ENCODE measurements at places on chromosomes 16 and 17. TPM values are rescaled to one million over a fixed set of nuclear protein-coding genes. Genes with fewer than 3 reads are reported as not detected.

- DNase-seq = no peak
Measured at GRCh38 chr17:42975265-42975664, 4.6 kb downstream of the PTGES3L start.

GRCh38 chr17:1313270-1314005, 34.0 kb downstream of the TRARG1 start:
- DNase-seq = no peak

- no peak for DNase-seq
Measured at GRCh38 chr16:27323781-27324561, 10.2 kb downstream of the IL4R start.

DNA sequence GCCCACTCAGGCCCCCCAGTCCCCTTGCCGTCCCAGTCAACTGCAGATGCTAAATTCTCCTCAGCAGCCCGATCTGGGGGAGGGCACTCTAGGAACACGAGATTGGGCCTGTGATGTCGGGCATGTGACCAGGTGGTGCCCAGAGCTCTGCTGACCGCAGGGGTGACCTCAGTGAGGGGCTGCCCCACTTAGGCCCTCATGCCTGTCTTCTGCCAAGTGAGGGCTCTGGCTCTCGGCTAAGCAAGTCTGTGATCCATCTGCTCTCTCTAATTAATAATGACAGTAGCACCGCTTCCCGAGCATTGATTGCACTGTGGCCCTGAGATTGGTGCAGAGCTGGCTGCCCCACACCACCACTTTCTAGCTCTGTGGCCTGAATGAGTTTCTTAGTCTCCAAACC, 138.8 kb downstream of the MRM1 start:
- DNase-seq = no peak

DNA sequence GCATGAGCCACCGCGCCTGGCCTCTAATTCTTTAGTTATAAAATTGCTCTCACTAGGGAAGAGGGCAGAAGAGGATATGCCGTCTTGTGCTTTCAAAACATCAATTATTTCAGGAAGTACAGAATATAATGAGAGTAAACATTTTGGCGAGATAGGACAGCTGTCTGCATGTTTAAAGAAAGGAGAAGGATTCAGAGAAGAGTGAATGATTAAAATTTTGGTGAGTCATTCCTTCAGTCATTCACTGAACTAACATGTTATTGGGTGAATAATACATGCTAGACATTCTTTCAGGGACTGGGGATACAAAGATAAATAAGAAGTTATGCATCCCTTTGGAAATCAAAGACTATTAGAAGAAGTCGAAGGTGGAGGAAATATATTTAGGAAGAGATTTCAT, 590.3 kb upstream of the GOT2 start:
- DNase-seq = no peak

- no peak for DNase-seq
Measured at GRCh38 chr17:12078791-12079190, 58.1 kb downstream of the MAP2K4 start.

DNA sequence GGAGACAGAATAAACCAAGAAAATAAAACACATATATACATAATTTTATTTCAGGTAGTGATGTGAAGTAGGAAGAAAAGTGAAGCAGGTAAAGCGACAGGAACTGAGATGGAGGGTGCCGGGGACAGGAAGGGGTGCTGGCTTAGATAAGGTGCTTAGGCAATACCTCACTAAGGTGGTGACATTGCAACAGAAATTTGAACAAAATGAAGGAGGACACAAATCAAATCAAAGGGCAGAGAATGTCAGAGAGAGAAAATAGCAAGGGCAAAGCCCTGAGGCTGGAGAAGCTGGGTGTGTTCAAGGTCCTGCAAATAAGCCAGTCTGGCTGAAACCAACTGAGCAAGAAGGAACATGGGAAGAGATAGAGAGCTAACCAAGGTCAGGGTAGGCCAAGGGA, 5.0 kb upstream of the CDYL2 start:
- no peak for DNase-seq

DNA sequence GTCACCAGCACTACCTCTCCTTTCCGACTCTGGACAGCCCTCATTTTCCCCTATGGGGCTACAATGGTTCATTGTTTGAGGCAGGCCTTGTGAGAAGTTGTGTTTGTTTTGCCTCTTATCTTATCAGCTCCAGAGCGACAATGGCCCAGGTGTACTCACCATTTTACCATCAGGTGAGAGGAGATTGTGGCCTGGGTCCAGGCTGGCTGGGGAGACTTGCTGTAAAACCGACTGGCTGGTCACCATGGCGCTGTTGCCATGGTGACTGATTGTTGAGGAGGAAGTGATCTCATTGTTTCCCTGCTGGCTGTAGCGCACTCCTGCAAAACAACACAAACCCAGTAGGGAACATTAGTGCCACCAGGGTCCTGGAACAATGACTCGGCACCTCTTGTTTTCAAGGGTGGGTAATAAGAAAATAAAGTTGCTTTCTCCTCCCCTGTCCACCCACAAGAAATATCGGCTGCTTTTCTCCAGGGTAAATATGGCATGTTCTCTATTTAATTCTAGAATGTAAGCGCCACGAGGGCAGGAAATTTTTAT, 34.4 kb downstream of the HNF1B start:
- peak; percentile 66 for DNase-seq

DNA sequence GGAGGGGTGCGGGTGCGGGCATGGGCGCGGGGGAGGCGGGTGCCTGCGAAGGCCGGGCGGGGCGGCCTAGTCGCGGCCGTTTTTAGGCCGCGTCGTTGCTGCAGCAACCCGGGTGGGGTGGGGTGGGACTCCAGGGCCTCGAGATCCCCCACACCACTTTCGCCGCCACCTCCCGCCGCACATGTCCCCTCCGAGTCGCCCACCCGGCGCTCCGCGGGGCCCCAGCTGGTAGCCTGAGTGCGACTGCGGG, 11.3 kb downstream of the TBX2 start:
- DNase-seq = no peak

- DNase-seq = no peak
Measured at GRCh38 chr17:71127416-71127815, 958.1 kb downstream of the KCNJ2 start.

DNA sequence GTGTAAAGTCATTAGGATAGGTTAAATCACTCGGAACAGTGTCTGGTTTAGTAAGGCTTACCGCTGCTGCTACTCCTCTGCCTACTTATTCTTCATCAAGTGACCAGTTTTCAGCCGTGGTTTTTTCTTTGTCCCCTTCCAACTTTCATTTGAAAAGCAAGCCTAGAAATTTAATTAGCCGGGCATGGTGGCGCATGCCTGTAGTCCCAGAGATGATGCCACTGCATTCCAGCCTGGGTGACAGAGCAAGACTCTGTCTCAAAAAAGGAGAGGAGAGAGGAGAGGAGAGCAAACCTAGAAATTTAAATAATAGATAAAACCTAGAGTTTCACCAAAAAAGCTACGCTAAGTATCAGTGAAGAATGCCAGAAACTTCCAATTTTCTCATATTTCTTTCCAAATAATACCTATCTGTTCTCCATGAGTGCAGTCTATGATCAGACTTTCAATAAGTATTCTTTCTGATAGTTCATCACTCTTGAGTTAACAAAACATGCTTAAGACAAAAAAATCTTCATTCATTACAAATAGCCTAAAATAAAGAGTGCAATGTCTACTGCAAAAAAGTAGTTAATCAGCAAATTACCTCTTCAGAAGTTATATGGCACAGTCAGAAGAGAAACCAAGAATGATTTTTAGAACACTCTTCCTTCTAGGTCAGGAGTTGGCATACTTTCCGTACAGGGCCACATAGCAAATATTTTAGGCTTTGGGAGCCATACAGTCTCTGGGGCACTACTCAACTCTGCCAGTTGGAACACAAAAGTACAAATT, 15.1 kb downstream of the ANKFY1 start:
- DNase-seq = no peak

- DNase-seq = no peak
Measured at GRCh38 chr17:63447471-63448009, 1.4 kb upstream of the CYB561 start.

- DNase-seq = no peak
Measured at GRCh38 chr16:8669481-8669880, 4.9 kb upstream of the ABAT start.

ANKRD40CL gene
- total RNA-seq = not detected

CALB2 gene
- not detected for total RNA-seq

LDHD gene
- total RNA-seq = 0.12 TPM

CMTM2 gene
- not detected for total RNA-seq
